ENCODE measurements at places on chromosomes 4 and X.

GRCh38 chr4:175540151-175540550 lies 271.9 kb downstream of the GPM6A start:
- no peak for DNase-seq

DNA sequence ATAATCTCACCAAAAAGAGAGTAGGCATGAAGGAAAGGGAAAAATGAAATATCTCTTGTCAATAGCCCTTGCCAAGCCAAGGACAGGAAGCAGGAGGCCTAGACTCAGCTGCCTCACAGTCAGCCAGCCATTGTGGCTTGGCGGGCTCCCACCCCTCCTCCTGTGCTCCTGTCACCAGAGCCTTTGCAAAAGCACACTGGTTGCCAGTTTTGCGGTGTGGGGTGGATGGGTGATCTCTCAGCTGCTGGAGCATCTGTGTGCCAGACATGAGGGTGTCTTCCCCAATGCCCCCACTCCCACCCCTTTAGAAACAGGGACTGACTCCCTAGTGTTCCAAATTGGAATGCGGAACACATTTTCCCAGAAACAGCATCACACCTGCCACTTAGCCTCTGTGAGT lies 26.1 kb downstream of the ARHGEF6 start:
- no peak for DNase-seq

DNA sequence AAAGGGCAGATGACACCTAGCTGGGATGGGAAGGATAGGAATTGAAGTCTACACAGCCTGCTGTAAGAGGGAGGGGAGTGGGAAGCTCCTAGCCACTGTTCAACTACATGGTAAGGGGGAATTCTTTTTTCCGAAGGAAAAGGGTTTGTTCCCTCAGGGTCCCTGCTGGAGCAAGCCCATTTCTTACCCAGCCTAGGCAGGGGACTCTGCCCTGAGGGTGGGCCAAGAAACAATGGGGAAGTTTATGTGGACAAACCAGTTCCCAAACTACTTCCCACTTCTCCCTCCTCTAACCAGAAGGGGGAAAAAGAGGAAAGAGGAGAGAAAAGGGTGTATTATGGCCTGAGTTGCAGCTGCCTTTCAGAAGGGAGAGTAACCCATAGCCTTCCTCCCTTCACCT lies 13.5 kb upstream of the VSIG4 start:
- no peak for DNase-seq

- no peak for DNase-seq
These were observed 64.7 kb downstream of the IL13RA2 start for GRCh38 chrX:114952696-114953095.
